ENCODE measurements at places on chromosomes 6 and 20.

- no peak for DNase-seq
Measured at GRCh38 chr6:132789396-132789776, 9.1 kb downstream of the SLC18B1 start.

DNA sequence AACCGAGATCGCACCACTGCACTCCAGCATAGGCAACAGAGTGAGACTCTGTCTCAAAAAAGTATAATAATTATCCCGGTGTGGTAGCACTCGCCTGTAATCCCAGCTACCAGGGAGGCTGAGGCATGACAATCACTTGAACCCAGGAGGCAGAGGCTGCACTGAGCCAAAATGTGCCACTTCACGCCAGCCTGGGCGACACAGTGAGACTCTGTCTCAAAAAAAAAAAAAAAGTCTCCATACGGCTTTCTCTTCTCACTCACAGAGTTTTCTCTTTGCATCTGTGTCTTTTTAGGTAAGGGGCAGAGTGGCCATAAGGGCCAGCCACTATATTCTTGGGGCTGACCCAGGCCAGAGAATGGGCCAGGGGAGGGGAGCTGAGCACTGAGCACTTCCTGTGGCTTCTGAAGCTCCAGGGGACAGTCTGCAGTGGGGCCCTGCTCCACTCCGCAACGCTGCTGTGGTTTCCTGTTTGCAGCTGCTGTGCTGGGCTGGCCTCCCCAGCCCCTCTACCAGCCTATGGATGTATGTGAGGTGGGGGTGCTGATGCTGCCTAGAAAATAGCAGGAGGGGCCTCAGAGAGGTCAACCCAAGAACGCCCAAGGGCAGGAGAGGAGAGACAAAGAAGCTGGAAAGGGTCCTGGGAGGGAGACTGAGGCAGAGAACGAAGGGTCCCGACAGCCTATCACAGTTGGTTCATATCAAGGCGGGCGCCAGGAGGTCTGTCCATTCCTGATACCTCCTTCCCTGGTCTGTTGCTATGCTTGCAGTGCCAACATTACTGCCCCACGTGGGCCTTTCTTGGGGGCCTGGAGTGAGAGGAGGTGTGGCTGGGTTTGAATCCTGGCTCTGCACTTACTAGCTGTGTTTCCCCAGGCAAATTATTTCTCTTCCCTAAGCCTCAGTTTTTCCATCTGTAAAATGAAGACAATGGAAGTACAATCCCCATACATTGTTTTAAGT, 16.0 kb downstream of the SLA2 start:
- DNase-seq = peak; percentile 32

GRCh38 chr20:44916586-44916985, 6.7 kb downstream of the PABPC1L start:
- DNase-seq = no peak

- peak; percentile 43 for DNase-seq
Measured at GRCh38 chr20:63536997-63537524, at the start of gene PTK6. TSS of gene PTK6 (minus strand) at chr20:63537376. CDS start at chr20:63537314, 62 bp downstream.

All from stimulated activated CD4-positive, alpha-beta T cell treated with anti-CD3 and anti-CD28 coated beads, TNF-alpha, amount 100 ng/mL, for 24 hours (primary cell).